ENCODE measurements at places on chromosomes 6 and 20.
A peak's percentile ranks its signal among the peaks of the same experiment; 100 is the strongest.

GRCh38 chr6:74069089-74069581 lies 373.1 kb downstream of the CD109 start:
- DNase-seq: no peak

DNA sequence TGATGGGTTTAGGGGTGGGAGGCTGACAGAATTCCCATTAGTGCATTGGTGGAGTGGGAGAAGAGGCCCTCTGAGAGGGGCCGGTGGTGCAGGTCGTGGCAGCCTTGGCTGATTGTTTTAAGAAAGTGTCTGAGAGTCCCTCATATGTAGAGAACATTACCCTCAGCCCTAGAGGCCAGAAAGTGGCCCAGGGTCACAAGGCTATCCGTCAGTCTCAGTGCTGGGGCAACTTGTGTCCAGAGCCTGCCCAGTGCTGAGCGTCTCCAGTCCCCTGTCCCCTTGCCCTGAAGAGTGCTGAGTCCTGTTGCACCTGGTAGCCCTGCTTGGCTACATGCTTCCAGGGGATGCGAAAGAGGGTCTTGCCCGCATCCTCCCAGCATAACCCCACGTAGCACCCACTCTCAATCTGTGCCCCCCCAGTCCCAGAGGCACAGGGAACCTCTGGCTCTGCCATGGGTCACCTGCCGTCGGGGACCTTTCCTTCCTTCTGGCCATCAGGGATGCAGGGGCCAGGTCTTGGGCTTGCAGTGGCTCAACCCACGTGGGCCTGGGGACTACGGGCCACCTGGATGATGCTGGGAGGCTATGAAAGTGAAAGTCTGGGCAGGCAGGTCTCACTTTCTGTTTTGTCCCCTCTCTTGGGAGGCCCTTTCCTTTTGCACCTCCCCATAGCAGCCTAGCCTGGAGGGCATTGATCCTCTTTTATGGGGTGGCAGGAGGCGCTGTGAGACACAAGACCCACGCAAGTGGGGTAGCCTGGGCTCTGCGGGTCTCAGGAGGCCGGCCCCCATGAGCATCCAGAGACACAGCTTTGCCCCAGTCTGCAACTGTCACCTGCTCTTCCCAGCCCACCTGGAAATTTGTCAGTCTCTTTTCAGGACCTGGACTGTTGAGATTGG lies 12.2 kb downstream of the DUSP15 start:
- no peak for DNase-seq

DNA sequence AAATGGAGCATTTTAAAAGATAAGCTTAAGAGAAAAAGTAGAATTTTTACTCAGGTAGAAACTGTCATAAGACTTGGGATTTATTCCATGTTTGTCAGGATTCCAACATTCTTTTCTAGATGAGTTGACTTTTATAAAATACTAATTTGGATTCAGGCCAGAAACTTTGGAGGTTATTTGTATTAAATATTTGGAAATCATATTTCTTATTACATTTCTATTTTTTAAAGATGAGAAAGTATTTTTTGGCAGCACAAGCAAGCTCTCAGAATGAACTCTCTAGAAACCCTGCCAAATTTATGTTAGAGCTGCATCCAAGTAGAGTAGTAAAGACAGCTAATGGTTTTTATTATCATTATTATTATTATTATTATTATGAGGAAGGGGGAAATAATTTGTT lies 1014.9 kb upstream of the GJE1 start:
- DNase-seq: no peak

- no peak for DNase-seq
Observed at GRCh38 chr20:5364136-5364821, 47.5 kb upstream of the PROKR2 start.

- DNase-seq: no peak
Observed at GRCh38 chr6:36076178-36077063, 48.8 kb downstream of the MAPK14 start.

GRCh38 chr6:89530982-89531381 lies 98.0 kb downstream of the ANKRD6 start:
- no peak for DNase-seq

DNA sequence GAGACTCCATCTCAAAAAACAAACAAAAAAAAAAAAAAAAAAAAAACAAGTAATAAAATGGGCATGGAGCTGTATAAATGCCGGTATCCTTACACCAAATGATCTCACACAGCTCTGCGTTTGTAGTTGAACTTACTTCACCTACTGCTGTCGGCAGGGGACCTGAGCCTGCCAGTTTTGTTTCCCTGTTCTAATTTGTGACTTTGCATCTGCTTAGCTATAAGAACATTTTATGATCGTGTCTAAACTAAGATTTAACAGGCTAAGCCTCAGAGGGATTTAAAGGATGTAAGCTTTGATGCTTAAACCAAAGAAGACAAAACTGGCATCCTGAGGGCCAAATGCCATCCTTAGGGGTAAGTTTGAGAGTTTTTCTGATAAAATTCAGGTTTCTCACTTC lies 58.7 kb downstream of the GCNT2 start:
- no peak for DNase-seq

DNA sequence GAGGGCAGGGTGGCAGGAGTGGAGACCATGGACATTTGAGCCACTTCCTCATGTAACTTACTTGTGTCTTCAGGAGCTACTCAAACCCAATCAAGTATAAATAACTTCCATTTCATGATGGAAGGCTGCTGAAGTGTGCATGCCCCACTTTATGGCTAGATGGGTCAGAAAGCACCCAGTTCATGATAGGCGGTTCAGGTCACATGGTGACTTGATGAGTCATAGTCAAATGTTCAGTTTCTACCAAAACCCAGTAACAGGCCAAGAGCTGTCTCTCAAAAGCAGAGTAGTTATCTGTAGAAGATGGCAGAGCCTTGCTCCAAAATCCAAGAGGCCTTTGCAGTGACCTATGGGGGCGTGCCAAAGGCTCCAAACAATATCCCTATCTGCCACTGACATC lies 133.7 kb upstream of the TENT5A start:
- no peak for DNase-seq

- DNase-seq: peak; percentile 45
Observed at GRCh38 chr6:166989427-166990032, 9.7 kb upstream of the CEP43 start.

DNA sequence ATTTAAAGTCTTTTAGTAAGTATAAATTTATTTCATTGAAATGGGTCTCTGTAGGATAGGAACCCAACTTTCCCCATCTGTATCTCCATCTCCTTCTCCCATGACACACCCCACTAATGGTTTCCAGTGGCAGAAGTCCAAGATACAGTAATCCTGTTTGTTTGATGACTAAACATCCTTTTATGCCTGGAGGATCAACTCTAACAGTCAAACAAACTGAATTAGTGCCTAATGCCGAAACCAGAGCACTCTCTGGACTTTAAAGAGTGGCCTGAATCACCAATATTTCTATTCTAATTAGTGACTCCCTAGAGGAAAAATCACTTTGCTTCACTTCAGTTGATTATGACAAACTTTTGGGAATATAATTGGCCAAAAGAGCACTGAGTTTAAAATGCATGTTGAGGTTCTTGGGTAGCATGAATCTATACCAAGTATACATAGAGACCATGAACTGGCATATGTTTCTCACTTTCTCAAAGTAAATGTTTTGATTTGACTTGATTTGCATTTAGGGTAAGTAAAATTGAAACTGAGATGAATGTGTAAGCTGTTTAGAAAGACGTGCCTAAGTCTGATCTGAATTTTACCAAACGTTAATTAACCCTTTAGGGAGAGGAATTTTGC lies 776.4 kb upstream of the NRSN1 start:
- DNase-seq: no peak

GRCh38 chr20:2798814-2799213 lies 1.6 kb downstream of the CPXM1 start:
- DNase-seq: no peak

DNA sequence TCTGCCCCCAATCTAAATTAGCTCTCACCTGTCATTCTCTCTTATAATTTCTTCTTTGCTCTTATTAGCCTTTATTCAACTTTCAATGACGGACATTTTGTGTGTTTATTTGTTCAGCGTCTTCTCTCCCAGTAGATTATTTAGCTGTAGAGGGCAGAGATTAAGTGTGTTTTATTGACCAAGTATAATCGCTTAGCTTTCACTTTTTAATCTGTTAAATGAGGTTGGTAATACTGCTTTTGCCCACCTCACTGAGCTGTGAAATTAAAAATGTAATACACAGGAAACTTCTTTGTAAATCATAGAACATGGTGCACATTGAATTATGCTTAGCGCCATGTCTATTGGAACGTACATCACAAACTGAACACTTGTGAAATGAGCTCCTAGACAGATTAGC lies 3.5 kb upstream of the CCN6 start:
- no peak for DNase-seq

GRCh38 chr6:145241039-145241438 lies 494.3 kb downstream of the EPM2A start:
- no peak for DNase-seq

GRCh38 chr6:137923866-137924653 lies 57.0 kb downstream of the TNFAIP3 start:
- no peak for DNase-seq

DNA sequence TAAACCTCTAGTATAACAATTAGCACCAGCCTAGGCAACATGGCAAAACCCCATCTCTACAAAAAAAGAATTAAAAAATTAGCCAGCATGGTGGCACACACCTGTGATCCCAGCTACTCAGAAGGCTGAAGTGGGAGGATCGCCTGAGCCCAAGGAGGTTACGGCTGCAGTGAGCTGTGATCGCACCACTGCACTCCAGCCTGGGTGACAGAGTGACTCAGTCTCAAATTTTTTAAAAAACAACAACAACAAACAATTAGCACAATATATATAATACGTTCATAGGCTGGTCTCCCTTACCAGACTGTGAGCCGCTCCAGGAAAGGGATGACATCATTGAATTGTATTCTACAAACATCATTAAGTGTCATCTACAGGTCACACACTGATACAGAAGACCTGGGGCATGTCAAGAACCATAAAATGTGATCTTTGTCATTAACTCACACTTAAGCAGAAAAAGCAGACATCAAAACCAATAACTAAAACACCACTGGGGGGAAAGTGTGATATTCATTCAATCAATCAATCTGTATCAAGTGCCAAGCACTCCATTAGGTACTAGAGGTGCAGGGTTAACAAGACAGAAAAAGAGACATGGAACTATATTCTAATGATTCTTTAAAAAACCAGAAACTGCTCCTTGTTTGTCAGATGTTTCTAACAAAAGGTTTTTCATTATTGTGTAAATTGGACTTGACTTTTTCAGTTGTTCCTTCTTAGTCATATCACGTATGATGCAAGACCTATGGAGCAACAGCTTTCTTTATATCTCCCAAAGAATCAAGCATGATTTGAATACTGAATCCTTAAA lies 17.8 kb downstream of the MAP3K5 start:
- DNase-seq: no peak

- no peak for DNase-seq
Observed at GRCh38 chr6:37059344-37060194, 54.1 kb downstream of the FGD2 start.

- DNase-seq: peak; percentile 12
Observed at GRCh38 chr20:25372584-25373336, 17.9 kb downstream of the ABHD12 start.

DNA sequence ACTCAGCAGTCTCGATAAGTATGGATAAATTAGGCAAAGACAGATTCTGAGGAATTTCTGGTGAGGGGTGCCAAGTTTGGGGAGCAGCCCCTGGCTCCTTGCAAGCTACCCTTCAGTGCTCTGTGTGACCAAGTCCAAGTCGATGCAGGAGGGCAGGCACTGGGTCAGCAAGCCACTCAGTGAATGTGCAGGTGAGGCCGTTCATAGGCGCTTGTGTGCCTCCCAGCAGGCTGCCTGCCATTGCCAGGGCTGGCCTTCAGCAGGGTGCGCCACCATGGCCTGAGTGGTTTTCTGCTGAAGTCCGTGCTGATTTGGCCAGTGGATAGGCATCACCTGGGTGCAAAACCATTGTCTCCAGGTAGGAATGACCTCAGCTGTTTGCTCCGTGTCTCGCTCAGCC lies 3.3 kb upstream of the GNRH2 start:
- DNase-seq: no peak

DNA sequence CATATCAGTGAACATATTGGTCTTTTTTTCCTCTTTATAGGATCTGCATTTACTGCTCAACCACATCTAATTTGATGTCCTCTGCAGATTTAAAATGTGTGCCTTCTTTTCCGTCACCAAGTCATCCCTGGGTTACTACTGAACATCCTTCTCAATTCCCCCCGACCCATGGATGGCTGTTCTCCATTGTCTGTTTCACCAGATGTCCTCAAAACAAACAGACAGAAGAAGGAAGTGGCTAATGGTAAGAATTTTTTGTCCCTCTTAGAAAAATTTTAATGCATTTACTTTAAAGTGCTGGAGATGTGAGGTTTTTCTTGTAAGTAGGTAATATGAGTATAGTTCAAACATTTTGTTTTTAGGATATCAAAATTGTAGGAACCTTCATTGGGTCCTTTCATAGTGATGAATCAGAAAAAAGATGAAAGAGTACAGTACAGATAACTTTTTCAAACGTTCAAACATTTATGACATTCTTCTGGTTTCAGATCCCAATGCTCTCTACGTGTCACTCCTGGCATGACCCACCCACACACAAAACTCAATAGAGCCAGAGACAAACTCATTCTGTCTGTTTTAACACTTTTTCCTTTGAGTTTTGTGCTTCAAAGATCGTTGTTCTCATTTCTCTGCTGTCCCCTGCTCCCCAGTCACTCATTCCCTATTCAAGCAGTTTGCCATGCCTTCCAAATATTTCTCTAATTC lies 276.4 kb downstream of the PRL start:
- DNase-seq: no peak

GRCh38 chr6:127608554-127609270 lies 31.7 kb downstream of the C6orf58 start:
- DNase-seq: no peak

DNA sequence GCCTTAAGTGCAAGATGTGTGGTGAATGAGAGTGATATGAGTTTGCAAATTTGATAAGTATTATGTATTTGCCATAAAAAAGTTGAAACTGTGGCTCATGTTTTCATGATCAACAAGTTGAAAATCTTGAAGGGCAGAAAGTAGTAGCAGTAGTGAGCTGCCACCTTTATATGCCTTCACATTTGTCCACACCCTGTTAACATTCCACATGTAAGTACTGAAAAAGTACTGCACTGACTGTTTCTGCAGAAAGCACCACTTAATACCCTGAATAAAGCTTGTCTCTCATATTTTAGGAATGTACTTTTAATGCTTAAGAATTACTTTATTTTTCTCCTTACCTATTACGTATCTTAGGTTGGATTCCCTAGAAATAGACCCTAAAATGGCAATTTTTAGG lies 45.9 kb downstream of the FLRT3 start:
- no peak for DNase-seq

- DNase-seq: no peak
Observed at GRCh38 chr20:49859011-49859410, 46.4 kb downstream of the SLC9A8 start.

GRCh38 chr6:1724616-1725015 lies 114.9 kb downstream of the FOXC1 start:
- DNase-seq: no peak

DNA sequence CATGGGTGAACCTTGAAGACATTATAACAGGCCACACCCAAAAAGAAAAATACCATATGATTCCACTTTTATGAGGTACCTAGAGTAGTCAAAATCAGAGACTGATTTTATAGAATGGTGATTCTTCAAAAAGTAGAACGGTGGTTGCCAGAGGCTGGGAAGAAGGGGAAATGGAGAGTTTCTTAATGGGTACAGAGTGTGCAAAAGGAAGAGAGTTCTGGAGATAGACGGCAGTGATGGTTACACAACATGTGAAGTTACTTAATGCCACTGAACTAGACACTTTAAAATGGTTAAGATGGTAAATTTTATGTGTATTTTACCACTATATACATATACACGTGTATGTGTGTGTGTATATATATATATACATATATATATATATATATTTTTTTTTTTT lies 80.8 kb downstream of the PRND start:
- DNase-seq: no peak

Measured in stimulated activated CD4-positive, alpha-beta T cell treated with anti-CD3 and anti-CD28 coated beads, Interleukin-4, amount 100 ng/mL, for 24 hours (primary cell).